ENCODE measurements at places on chromosomes 1 and 21.

DNA sequence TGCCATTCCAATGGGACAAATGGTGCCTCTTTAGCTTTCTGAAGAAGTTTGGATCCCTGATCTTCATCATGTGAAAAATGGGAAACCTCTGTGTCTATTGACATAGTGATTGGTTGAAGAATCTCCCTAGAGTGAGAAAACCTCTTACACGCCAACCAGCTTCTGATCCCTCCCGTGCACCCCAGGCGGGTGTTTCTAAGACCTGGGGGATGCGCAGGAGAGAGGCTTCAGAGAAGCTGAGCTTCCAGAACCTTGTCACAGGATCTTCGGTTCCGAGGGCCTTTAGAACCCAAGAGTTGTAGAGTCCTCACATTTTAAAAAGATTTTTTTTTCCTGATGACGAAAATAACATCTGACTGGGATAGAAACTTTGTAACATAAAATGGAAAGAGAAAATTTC lies 11.3 kb downstream of the PODN start:
- DNase-seq, result no peak

- DNase-seq, result no peak
These were observed 99.2 kb upstream of the MROH9 start for GRCh38 chr1:170836141-170836540.

- DNase-seq, result no peak
These were observed 35.1 kb downstream of the TMEM51 start for GRCh38 chr1:15188678-15189077.

GRCh38 chr1:162069334-162070093 lies at the start of gene NOS1AP:
NOS1AP (plus strand) TSS chr1:162069691; CDS start chr1:162070178, 487 bp downstream.
- DNase-seq, result peak; percentile 58

- DNase-seq, result no peak
These were observed 52.5 kb upstream of the ZNF648 start for GRCh38 chr1:182113879-182114626.

GRCh38 chr1:37930246-37931101 lies 16.4 kb downstream of the INPP5B start:
- DNase-seq, result no peak

GRCh38 chr1:204461331-204462228 lies 33.0 kb downstream of the PIK3C2B start:
- peak; percentile 28 for DNase-seq

GRCh38 chr21:17527240-17527639 lies 14.4 kb downstream of the CXADR start:
- no peak for DNase-seq

DNA sequence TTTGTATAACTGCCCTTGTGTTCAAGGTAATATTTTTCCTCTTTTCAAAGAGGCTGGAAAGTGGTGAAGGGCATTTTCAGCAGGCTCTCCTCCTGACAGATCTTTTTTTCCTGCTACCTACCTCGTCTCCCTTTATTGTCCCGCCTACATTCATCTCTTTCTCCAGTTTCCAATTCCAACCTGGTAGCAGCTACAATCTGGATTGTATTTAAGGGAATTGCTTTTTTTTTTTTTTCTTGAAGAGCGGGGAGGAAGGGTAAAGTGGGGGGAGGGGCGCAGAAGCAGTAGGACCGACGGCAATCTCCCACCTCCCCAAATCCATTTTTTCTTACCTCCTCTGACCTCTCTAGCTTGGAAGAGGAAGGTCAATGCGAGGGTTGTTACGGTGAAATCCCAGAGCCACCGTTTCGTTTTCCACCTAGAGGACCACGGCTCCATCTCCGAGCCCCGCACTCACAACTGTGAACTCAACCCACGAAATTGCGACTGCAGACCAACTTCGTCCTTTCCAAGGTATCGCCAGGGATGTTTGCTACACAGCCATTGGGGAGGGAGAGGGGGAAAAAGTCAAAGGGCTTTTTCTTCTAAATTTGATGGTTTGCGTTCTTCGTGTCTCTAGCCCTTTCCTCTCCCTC lies 464 bp downstream of the COL11A1 start:
- DNase-seq, result no peak

DNA sequence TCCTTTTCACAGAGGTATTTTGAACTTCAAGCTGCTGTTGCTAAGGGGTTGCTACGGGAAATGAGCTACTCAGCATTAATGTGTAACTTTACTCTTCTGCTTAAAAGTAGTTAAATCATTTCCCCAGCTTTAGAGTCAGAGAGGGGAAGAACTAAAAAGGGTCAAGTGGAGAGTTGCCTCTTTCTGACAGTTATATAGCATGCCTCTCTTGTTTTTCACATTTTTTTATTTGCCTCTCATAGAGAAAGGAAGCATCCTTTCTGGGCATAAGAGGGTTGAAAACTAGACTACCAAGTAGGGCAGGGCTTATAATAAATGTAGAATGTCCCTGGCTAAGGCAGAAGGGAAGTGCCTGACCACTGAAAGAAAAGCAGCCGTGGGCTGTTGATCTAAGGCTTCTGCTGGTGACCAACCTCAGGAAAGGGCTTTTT lies 10.1 kb upstream of the ELAVL4 start:
- DNase-seq, result no peak

DNA sequence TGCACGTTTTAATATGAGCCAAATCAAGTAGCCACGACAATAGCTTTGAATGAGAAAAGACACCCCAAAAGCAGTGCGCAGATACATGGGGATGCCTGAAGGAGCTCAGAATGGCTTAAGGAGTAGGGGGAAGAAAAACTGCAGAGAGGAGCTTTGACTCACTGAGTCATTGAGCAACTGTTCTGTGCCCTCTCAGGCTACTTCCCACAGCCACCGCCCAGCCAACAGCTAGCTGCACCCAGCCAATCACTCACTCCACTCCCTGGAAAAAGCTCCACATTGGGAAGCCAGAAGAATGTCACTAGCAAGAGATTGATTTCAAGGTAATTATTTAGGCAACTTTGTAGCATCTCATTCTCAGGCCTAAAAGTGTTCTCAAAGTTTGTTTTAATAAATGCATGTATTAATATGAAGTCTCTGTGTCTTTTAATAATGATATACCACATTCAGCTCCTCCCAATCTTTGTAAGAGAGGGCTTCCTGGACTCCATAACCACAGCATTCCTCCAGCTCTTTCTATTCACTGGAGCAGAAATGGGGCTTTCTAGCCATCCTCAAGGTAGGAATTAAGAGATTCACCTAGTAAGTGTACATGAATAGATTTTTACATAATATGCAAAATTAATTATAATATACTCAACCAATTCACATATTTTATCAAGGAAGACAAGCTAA lies 16.8 kb downstream of the DUSP10 start:
- DNase-seq, result no peak

DNA sequence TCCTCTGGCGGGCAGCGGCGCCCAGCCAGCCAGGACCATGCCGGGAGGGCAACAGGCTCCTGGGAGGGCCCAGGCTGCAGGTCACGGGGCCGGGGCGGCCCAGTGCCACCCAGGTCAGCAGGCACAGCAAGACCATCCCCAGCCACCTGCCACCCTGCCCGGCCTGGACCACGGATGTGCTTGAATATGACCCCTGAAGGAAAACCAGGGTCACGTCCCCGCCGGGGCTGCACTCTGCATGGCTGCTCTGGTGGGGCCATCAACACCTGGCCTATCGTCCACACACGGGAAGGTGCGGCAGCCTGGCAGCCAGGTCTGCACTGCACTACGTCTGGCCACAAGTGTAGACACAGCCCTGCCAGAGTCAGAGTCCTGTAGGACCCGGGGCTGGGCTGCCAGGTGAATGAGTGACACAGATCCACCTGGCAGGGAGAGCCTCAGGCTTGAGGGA lies 6.9 kb downstream of the WNT9A start:
- DNase-seq, result no peak

DNA sequence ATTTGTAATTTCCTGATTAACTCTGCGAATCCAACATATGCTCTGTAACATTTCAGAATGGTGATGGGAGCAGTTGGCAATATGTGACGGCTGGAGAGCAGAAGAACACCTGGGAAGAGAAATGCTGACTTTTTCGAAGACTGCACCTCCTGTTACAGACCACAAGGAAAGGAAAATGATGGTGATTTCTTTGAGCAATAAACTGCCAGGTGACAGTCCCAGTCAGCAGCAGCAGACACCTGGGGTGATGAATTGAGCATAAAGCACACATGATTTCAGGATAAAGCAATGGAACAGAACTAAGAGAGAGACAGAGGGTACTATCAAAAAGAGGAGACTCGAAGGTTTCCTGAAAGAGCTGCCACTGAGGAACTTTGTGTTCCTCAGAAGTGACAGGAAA lies 528.6 kb downstream of the NEGR1 start:
- DNase-seq, result no peak

GRCh38 chr1:238281418-238281817 lies 390.7 kb upstream of the ZP4 start:
- DNase-seq, result no peak

- no peak for DNase-seq
These were observed 133.8 kb downstream of the LRRC40 start for GRCh38 chr1:70071601-70072000.

GRCh38 chr1:238660849-238661248 lies 725.5 kb upstream of the CHRM3 start:
- DNase-seq, result no peak

- DNase-seq, result no peak
These were observed 35.2 kb downstream of the EPHX1 start for GRCh38 chr1:225845097-225845496.

DNA sequence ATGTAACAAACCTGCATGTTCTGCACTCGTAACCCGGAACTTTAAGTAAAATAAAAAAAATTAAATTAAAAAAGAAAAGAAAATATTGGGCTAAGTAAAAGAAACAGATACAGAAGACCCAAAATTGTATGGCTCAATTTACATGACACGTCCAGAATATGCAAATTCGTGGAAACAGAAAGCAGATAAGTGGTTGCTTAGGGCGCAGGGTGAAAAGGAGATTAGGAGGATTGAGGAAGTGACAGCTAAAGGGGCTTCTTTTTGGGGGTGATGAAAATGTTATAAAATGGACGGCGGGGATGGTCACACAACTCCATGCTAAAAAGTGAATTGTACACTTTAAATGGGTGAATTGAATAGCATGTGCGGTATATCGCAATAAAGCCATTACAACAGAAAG lies 27.4 kb upstream of the ZBTB21 start:
- no peak for DNase-seq

- DNase-seq, result no peak
These were observed 30.7 kb upstream of the CD34 start for GRCh38 chr1:207941665-207942064.

DNA sequence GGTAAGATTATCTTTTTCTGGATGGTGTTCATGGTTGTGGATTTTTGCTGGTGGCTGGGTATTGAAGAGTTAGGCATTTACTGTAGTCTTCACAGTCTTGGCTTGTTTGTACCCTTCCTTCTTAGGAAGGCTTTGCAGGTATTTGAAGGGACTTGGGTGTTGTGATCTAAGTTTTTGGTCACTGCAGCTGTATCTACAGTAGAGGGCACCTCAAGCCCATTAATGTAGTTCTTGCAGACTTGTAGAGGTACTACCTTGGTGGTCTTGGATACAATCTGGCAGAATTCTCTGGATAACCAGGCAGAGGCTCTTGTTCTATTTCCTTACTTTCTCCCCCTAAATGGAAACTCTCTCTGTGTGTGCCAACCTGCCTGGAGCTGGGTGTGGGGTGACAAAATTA lies 155.8 kb upstream of the BRINP3 start:
- no peak for DNase-seq

GRCh38 chr1:187477103-187477502 lies 648.4 kb downstream of the PLA2G4A start:
- no peak for DNase-seq

DNA sequence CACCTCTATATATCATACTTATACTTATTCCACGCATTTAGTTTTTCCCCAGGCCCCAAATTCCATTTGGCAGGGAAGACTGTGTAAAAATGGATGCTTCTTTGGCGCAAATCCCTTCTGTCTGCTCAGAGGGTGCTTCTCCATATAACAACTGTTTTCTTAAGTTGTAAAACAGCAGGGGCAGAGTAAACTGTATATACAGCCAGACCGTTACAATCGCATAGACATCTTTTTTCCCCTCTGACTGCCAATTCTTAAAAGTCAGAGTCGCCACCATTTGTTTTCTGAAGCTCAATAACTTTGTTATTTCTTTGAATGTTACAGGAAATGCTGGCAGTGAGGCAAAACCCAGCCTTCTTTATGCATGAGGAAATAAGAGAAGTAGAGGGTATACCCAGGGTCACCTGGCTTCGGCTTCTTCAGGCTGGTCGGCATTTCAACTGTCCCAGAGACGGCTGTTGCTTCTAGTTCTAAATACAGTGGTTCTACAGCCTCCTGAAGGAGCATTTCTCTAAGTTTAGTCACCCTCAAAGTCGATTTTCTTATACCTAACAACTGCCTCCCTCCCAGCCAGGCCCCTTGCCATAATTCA lies 188.4 kb downstream of the CLIC6 start:
- DNase-seq, result no peak

- no peak for DNase-seq
These were observed 101.4 kb downstream of the LHX9 start for GRCh38 chr1:198018529-198018928.

DNA sequence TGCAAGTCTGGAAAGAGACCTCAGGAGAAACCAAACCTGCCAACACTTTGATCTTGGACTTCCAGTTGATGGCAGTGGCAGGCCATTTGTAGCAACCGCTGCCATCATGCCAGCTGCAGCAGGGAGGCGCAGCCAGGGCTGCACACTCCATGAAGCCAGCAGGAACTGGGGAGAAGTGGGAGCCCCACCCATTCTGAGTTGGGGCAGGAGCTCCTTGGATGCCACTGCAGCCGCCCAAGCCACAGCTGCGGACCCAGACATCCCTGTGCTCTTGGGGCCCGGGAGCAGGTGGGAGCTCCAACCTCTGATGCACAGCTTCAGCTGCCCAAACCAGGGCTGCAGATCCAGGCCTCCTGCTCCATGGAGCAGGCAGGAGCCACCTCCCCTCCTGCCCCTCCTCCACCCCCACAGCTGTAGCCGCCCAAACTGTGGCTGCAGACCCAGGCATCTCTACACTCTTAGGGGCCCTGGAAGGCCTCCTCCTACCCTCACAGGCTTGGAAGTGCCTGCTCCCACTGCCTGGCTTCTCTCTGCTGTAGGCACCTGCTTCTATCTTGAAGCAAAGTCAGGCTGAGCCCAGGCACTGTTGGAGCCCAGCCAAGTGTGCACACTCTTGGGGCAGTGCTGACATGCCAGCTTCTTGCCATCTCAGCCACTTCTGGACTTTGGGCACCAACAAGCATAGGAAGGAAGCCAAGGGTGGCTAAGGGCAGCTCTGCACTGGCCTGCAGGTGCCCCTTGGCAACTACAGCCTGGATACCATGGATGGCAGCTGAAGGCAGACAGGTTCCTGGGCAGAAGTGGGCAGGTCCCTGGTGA lies 20.0 kb upstream of the DISP1 start:
- DNase-seq, result no peak

DNA sequence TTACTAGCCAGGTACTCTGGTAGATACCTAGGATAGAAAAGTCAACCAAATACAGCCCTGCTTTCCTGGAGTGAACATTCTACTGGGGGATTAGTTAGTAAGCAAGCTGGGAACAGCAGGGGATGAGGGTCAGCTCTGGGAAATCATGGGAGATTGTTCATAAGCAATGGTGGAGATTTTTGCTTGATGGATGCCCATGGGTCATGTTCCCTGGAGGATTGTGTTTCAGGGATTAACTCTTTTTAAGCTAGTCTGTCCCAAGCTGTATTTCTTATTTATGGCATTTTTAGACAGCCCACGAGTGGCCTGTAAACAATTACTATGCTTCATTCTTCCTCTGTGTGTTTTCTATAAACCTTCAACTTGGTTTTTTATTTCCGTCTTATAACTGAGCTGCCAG lies 18.9 kb downstream of the CACHD1 start:
- DNase-seq, result no peak
